Stimulated activated CD4-positive, alpha-beta T cell treated with anti-CD3 and anti-CD28 coated beads, TNF-alpha, amount 100 ng/mL, for 48 hours (primary cell): ENCODE measurements at places on chromosomes 7 and 10.

- no peak for DNase-seq
Measured at GRCh38 chr7:38171623-38172391, 6.2 kb upstream of the STARD3NL start.

GRCh38 chr7:101718363-101719122, 89.4 kb upstream of the MYL10 start:
- DNase-seq, result no peak

- peak; percentile 37 for DNase-seq
Measured at GRCh38 chr10:58531084-58531695, 18.5 kb downstream of the BICC1 start.

DNA sequence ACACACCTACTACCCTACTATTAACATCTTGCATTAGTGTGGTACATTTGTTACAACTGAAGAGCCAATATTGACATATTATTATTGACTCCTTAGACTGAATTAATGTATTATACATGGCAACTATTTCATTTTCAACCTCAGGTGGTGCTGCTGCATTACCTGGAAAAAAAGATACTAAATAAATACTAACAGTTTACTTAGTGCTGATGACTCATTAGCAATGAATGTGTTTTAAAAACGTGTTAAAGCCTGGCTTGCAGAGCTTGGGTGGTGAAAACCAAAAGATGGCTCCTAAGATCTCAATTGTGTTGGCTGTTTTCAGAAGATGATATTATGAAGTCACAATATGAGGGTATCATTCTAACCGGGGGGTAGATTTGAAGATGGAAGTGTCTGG, 34.8 kb downstream of the CFAP43 start:
- no peak for DNase-seq

GRCh38 chr10:22681783-22682183, 32.6 kb downstream of the PIP4K2A start:
- DNase-seq, result peak; percentile 13

DNA sequence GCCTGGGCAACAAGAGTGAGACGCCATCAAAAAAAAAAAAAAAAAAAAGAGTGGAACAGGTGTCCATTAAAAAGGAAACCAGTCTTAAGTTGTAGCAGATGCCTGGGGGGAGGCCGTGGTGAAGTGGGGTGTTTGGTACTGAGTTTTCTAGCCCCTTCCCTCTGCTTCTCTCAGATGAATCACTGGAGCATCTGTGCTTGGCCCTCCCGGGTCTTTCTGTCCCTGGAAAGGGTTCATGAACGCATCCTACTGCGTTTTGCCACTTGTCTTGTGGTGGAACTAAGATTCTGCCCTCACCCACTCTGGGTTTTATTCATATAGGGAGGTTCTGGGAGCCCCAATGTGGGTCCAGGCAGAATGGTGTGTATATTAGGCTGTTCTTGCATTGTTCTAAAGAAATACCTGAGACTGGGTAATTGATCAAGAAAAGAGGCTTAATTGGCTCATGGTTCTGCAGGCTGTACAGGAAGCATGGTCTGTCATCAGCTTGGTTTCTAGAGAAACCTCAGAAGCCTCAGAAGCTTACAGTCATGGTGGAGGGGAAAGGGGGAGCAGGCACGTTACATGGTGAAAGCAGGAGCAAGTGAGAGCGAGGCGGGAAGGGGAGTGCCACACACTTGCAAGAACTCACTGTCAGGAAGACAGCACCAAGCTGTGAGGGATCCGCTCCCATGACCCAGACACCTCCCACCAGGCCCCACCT, 63.5 kb downstream of the CAMK1D start:
- peak; percentile 32 for DNase-seq

DNA sequence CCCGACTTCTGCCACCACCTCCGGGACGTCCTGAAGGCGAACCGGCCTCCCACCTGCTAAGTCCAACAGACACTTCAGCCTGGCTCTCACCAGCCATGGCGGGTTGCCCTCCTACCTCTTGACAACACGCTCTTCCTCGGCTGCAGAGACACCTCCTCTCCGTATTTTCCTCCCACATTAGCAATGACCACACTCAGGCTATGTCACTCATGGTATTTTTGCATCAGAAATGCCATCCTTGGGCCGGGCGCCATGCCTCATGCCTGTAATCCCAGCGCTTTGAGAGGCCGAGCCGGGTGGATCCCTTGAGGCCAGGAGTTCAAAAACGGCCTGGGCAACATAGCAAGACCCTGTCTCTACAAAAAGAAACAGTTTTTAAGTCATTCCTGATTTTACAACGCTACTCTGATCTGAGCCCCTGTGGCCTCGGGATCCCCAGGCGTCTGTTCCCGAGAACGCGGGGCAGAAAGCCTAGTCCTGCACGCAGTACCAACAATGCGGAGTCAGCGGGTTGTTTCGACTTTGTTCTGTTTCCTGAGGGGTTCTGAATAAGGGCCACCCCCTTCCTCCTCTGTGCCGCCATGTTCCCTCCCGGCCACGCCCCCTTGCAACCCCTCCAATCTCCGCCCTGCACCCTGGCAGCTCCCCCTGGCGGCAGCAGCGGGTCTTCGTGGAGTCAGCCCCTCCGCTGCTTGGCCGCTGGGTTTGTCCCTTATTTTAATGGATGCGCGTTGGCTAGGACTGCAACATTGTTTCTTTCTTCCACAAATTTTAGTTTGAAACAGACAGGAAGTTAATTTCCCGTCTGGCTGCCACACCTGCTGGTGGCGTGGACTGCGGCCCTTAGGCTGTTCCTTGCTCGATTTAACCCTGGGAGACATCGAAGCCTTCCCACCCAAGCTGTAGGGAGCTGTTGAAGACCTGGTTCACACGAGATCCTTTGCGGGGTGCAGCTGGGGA, 9.7 kb upstream of the ZFAND2A start:
- DNase-seq, result peak; percentile 89

GRCh38 chr10:64430690-64431323, 909.6 kb downstream of the REEP3 start:
- DNase-seq, result no peak

- DNase-seq, result no peak
Measured at GRCh38 chr7:48130658-48131108, 40.6 kb upstream of the ABCA13 start.

GRCh38 chr7:84524714-84525694, 330.4 kb upstream of the SEMA3A start:
- no peak for DNase-seq

DNA sequence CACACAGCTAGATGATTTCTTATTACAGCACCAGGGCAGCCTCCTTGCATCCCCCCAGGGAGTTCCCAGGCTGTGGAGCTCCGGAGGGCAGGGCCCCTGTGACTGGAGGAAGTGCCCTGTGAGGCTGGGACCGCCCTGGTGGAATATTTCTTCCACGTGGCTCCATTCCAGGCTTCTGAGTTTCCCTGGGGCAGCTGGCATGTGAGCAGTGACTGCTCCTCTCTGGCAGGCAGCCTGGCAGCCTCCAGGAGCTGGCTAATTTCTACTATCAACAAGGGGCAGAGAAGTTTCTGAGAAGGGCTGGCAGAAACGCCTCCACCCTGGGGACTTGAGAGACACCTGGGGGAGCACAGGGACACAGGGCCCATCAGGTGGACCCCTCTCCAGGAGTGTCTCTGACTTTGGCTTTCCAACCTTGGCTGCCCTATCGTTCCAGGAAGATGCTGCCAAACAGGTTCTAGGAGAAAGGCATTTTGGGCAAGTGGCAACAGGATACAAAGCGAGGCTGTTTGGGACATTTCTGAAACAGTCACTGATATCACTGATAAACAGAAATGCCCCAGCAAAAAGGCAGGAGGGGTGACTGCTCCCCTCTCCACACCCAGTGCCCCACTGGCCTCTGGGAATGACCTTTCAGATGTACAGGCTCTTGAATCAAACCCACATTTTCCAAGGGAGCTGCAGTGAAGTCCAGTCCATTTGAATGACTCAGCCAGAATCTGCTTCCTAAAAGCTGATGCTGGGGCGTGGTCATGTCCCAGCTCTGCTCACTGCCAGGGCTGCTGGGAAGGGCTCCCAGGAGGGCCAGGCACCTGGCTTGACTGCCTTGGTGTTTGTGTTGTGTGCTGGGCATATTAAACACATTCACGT, 16.1 kb downstream of the MYOF start:
- no peak for DNase-seq

GRCh38 chr7:2517026-2517425, 2.5 kb upstream of the LFNG start:
- no peak for DNase-seq

GRCh38 chr7:130910949-130911944, 177.2 kb upstream of the KLF14 start:
- DNase-seq, result no peak

DNA sequence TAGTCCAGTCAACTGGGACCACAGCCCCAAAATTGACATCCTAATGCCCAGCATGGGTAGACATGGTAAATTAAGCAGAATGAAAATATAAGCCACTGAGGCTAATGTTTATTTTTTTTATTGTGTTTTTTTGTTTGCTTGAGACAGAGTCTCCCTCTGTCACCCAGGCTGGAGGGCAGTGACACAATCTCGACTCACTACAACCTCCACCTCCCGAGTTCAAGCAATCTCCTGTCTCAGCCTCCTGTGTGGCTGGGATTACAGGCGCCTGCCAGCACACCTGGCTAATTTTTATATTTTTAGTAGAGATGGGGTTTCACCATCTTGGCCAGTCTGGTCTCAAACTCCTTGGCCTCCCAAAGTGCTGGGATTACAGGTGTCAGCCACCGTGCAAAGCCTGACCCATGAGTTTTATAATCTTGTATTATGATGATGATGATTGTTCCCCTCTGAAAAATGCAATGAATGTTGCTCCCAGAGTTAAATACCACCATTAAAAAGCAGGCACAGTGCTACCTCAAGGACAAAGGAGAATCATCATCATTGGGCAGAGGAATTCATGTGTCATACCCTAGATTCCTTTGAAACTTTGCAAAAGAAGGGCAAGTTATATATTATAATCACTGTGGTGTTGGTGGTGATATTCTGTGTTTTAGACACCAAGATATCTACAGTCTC, 228.0 kb downstream of the PARD3 start:
- no peak for DNase-seq

GRCh38 chr7:157494506-157495176, 157.8 kb downstream of the DNAJB6 start:
- DNase-seq, result no peak

GRCh38 chr7:130998993-130999602, 265.1 kb upstream of the KLF14 start:
- DNase-seq, result no peak

DNA sequence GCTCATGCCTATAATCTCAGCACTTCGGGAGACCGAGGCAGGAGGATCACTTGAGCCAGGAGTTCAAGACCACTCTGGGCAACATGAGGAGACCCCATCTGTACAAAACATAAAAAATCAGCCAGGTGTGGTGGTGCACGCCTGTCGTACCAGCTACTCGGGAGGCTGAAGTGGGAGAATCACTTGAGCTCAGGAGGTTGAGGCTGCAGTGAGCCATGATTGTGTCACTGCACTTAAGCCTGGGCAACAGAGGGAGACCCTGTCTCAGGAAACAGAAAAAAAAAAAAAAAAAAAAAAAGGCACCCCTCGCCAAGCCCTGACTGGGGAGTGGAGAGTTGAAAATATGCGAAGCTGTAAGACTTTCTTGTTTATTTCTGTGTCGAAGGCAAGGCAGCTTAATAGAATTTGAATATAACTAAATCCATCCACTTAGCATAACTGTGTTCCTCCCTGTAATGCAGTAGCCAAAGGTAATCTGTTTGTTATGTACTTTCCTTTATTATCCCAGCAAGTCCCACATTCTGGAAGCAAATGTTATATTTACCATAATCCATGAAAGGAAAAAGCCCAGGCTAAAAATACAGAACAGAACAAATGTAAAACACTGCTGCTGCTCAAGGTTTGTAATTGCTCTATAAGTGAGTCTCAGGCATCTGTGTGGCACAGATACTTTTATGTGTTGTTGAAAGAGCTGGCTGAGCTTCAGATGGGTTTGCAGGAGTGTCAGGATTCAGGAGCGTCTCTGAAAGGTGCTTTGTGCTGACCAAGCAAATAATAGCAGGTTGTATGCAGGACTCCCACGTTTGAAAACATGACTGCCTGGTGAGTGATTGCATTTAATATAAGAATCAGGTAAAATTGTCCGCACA, 127.2 kb downstream of the CELF2 start:
- DNase-seq, result no peak

- peak; percentile 12 for DNase-seq
Measured at GRCh38 chr7:2680792-2681490, 7.1 kb upstream of the AMZ1 start.

DNA sequence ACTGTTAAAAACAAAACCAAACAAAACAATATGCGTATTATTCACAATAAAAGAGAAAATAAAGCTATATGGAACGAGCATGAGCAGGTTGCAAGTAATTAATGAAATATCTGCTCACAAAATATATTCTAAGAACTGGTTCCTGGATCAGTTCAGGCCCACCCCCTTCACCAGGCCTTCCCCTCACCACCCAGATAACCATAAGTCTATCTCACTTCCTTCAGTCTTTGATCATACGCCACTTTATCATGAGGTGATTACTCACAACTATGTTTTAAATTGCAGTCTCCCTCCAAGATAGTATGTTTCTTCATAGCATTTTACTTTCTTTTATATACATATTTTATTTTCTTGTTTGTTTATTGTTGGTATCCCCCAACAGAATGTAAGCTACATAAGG, 263.1 kb upstream of the HGF start:
- no peak for DNase-seq

DNA sequence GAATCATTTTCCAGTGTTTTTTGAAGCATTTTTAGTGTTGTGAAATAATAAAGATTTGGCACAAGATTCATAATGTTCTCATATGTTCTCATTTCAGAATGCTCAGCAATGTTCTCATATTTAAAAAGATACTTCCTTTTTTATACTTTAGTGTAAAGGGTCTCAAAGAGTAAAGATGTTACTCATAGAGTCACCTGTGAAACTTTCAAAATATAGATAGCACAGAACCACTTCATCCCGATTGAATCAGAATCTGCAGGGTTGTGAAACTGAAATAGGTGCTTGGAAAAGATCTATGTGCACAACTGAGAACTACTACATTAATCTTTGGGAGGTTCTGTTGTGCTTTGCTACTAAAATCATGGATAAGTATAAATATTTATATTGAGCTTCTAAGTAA, 144.7 kb downstream of the MDFIC start:
- DNase-seq, result no peak

GRCh38 chr7:113267885-113268284, 149.5 kb upstream of the SMIM30 start:
- DNase-seq, result no peak

GRCh38 chr7:38673795-38674194, 42.6 kb upstream of the AMPH start:
- DNase-seq, result no peak
